ENCODE measurements at places on chromosomes 3 and 15.

- DNase-seq: no peak
These were observed 81.2 kb upstream of the RAP2B start for GRCh38 chr3:153080778-153081240.

- DNase-seq: no peak
These were observed 220.1 kb downstream of the P3H2 start for GRCh38 chr3:189900578-189900977.

GRCh38 chr3:58115175-58115574, 95.6 kb downstream of the DNASE1L3 start:
- DNase-seq: no peak

GRCh38 chr3:75220932-75221331, 443.2 kb upstream of the FRG2C start:
- no peak for DNase-seq

DNA sequence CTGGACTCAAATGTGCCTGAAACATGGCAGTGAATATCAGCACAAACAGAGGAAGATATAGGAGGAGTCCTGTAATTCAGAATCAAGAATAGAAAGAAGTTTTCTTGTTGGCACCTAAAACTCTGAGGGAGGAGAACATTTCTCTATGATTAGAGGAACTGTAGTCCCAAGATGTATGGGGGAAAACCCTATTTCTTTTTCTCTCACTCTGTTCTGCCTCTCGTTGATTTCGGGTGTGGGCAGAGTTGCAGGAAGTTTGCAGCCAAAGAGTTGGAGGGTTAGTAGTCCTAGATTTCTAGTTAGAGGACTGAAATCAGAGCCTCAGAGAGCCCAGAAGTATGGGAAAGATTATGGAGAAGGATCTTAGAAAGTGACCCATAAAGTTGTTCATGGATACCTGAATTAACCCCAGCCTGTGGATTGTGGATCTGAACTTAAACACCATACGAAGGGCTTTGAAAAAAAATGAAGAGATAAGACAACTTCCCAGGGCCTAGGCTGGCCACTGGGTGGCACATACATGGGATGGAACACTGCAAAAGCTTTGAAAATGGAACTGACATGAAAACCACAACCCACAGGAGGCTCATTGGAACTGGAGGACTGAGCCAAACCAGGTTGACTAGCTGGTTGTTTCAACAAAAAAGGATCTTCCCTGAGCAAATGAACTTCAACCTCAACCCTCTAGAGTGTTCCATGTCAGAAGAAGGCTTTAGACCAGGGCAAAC, 34.6 kb downstream of the FMN1 start:
- no peak for DNase-seq

DNA sequence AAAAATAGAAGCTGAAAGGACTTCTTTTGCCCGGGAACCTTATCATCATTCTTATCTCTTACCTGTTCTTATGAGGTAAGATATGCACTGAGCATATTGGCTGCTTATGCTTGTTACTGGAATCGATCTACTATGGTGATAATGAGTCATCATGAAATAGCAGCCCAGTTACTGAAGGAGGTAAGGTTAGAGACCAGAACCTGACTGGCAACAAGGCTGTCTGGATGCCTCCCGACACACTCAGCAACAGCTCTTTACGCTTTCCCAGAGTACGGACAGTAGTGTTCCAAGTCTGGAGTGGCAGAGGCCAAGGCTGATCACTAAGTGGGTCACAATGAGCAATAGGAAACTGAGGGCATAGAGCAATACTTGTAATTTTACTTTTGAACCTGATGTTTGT, 314.1 kb downstream of the NLGN1 start:
- DNase-seq: no peak

GRCh38 chr3:58355179-58355578, 22.5 kb downstream of the PXK start:
- DNase-seq: no peak

GRCh38 chr3:170865209-170866094, 4.5 kb downstream of the RPL22L1 start:
- no peak for DNase-seq

DNA sequence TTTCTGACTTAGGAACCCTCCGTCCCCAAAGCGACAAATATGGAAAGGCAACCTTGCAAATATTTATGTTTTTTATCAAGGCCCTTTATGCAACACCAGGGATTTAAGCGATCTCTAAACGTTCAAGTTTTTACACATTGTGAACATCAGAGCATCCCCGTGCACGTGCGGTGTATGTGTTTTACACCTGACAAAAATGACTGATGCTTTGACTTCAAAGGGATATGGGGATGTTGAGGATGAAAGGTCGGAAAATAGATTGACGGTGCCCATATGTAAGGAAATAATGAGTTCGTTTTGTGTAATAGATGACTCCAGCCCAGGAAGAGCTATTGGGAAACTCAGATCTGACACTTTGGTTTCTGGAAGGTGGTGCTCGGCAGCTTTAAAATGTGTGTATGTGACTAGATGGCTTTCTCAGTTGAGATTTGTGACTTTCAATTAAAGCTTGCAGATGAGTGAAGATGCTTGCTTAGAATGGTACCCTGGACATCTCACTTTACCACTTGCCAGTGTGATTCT, 866 bp downstream of the SLC49A4 start:
- DNase-seq: no peak

- DNase-seq: no peak
These were observed 10.6 kb upstream of the TBC1D5 start for GRCh38 chr3:17752876-17753631.
